Breast epithelium (tissue), 4 donors: ENCODE measurements at places on chromosomes 5 and 9. TPM values are rescaled to one million over a fixed set of nuclear protein-coding genes. Genes with fewer than 3 reads are reported as not detected.

Gene TMEM174
- total RNA-seq: not detected

Gene CENPK
- 2.5 TPM for total RNA-seq

DNA sequence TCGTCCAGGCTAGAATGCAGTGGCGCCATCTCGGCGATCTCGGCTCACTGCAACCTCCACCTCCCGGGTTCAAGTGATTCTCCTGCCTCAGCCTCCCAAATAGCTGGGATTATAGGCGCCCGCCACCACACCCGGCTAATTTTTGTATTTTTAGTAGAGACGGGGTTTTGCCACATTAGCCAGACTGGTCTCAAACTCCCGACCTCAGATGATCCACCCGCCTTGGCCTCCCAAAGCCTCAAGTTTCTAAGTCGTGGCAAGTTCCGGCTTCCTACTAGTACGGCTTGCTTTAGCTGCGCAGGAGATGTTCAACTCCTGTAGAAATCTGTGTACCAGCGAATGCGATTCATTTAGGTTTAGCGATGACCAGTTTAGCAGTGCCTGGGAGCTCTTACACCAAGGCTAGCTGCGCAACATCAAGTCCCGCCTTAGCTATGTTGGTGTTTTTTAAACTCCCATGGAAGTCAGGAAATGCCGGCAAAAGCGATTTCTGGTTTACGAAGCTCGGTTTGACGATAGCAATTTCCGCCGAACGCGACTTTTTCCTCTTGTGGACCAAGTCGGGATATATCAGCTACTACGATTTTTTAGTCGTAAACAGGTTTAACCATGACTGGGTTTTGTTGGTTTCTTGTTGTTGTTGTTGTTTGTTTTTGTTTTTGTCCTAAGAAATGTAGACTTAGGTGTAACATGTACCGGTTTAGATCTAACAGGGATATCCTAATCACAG is 46.4 kb downstream of the ANXA2R start:
- no peak for DNase-seq

DNA sequence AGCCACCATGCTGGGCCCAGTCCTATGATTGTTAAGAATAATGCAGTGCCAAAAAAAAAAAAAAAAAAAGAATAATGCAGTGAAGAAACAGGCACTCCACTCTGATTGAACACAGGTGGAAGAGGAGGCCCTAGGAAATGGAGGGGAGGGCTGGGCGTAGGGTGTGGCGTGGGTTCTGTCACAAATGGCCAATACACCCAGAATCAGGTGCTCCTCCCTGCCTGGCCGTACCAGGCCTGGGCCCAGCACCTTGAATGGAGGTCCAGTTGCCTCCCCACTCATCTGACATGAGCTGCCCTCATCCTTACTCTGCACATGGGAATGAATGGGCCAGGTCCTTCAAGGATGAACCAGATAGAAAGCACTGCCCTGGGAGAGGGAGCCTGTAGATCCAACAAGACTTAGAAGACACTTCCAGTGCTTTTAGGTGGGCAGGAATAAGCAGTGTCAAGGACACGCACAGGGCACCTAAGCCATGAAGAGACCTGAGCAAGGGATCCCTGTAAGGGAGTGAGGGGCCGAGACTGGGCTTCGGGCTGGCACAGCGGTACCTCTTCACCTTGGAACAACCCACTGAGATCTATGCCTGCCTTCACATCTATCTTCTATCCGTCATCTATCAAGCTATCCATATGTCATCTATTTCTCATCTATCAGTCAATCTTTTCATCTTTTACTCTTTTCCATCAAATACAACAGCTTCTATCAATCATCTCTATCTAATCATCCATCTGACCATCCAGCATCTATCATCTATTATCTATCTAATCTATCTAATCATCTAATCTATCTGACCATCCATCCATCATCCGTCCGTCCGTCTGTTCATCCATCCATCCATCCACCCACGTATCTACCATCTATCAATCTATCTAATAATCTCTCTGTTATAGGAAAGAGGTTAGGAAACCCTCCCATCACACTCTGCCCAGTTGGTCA is 15.9 kb downstream of the NINJ1 start:
- peak; percentile 24 for DNase-seq

DNA sequence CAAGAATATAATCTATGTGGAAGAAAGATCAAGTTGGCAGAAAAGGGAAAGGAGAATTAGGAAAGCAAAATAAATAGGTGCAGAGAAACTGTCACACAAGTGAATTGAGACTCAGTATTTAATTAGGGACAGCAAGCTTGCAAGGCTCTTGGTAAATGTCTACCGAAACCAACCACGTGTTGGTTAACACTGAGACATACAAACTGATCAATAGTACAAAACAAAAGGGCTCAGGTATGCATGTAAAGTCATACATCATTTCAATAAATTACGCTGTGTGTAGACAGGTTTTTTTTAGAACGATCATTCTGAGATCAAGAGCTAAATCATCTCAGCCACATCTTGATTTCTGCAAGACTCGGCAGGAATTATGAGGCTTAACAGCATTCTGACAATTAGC is 225.4 kb downstream of the EBF1 start:
- DNase-seq: no peak

GRCh38 chr5:37886242-37886905 is 46.5 kb upstream of the GDNF start:
- DNase-seq: no peak

GRCh38 chr9:84187090-84187489 is 153.5 kb downstream of the SLC28A3 start:
- no peak for DNase-seq
